ENCODE measurements at places on chromosomes 5 and 9.

DNA sequence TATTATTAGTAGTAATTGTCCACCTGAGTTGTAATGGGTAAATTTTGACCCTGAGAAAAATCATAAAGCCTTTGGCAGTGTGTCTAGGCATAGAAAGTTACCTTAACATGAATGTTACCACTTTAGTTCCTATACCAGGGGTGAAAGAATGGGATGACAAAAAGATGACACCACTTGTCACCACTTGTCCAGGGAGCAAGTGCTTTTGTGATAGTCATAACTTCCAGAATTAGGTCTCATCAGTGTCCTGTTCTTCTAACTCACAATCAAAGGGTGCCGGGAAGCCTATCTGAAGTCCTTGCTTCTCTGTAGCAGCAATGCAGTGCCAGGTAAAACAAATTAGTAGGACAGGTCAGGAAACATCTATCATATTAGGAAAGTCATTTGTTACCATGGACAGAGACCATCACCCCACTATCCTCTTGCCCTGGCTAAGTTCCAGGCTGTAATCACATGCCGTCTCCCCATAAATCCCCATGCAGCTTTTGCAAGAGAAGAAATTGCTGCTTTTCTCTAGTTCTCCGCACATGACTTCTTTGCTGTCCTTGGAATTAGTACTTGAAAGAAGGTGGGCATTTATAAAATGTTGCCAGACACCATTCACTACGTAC is 156.5 kb upstream of the SGCD start:
- no peak for DNase-seq

DNA sequence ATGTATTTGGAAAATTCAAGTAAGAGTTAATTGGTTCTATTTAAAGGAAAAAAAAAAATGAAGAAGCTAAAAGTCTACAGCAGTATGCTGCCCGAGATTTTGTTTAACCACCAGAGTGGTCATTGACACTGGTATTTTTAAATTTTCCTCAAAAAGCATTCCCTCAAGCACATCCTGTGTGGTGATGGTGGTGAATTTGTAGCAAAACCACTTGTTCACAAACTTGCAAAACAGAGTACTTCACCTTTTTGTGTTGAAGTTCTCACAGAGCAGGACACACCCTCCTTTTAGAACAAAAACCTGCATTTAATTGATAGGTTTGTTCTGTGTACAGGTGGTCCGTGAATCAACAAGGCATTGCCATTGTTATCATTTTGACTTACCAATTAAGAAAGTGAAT is 374.2 kb downstream of the EFNA5 start:
- no peak for DNase-seq

DNA sequence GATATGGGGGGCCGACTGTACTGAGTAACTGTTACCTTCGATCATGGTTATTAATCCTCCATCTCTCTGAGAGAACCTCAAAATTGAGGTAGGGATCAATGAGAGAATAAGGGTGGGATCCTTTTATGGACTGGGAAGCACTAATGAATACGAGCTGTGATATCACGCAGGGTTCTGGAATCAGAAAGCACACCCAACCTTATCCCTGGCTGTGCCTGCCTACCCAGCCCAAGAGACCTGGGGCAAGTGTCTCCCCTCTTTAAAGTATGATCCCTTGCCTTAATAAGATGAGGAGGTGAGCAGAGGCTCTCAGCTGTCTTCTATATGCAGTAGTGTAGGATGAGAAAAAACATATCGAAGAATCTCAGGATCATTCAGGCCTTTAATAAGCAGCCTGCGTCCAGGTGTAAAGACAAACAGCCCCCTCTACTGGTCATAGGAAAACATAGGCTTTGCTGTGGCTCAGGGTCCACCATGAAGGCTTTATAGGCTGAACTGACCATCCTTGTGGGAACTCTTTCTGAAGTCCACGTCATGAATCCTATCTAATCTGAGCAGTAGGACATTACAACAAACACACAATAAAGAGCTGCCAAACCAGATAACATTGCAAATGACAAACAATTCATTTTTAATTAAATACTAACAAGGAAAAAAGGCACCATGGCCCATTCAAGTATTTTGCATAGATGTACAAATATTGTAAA is 16.8 kb downstream of the NIPAL4 start:
- peak; percentile 37 for DNase-seq

DNA sequence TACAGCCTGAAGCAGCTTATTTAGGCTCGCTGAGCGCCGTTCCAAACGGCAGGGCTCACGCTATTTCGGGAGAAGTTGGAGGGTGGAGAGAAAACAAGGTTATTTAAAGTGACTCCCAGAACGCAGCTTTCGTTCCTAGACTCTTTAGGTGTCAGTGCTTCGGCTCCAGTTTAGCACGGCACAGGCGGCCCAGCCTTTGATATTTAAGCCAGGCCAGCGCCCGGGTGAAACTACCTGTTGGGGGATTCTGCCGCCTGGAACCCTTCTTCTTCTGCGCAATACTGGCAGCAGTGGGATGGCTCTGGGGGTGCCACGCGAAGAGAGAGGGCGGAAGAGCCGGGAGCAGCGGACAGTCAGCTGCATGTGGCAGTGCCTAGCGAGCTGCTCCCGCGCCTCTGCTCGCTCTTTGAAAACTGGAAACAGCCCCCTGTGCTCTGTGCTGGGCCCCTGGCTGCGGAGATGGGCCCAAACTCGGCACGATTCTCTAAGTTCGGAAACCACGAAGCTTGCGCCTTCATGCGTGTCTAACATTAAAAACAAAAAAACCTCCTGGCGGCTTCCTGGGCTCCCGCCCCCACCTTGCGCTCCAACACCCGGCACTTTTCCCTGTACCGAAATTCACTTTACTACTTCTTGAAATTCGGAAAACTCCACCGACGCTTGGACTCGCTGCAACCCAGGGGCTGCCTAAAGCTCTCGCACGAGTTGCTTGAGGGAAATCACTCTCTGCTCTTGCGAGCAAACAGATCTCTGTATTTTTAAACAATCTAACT is 34.6 kb upstream of the NFIB start:
- no peak for DNase-seq

DNA sequence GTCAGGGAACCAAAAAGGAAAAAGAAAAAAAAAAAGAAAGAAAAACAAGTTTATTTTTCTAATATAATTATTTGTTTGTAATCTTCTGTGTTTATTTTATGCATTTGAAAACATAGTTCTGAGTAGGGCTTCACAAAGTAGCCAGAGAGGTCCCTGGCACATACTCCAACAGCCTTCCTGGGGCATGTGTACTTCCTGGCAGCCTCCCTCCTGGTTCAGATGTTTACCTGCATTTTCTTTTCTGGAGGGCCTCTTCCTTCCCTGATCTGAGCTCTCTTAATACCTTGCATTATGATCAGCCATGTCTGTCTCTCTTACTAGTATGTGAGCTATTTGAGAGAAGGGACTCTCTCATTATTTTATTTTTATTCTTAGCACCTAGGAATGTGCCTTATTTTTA is 361.8 kb downstream of the KDM4C start:
- no peak for DNase-seq

DNA sequence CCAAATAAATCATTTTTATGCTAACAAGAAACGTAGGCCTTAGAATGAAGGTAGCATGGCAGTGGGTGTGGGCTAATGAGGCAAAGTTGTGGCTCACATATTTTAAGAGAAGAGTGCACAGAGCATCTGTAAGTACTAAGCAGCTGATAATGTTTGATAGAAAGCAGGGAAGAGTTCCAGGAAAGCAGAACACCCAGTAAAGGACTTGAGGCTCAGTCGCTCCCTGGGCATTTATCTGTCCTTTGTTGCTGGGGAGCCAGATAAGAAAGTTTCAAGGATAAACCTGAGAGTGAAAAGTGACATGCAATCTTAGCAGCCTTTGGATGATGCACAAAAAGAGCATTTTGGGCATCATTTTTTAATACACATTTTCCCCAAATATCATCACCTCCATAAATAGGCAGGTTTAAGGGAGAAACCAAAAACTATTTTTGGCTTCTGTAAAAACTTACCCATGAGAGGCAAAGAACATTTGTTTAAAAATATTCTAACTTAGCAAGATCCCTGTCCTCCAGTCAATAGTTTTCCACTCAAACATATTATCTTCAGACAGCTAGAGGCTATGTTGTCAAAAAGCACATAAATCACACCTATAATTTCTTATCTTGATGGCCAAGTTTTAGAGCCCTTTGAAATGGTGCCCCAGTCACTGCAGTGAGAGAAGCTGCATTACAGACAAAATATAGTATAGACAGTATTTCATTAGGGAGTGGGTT is 3.4 kb downstream of the FREM1 start:
- no peak for DNase-seq

DNA sequence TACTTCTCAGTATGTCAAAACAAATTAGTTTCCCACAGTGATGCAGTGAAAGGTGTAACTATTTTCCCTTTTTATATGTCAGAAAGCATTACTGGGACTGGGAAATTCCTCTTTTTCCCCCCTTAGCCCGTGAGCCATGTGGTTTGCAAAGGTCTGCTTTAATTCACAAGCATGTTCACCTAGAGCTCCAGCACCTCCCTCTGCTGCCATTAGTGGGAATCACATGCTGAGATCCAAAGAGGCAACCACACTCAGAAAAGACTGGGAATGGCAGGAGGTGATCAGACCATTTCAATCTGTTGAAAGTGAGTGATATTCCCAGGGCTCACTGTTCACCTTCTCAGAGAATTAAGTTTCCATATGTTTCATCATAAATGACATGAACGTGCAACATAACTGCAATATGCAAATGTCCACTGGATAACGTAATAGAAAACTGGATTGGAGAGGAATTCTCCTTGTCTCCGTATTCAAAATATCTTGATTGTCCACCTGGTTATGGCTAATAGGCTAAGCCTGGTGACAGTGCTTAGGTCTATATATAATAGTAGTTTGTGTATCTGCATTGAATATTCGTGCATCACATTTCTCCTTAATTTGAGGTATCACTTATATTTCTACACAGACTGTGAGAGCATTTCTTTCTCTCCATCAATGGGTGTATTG is 703.5 kb upstream of the WWC1 start:
- DNase-seq, result no peak
